ENCODE measurements at places on chromosomes 5 and 9.

- DNase-seq = no peak
These were observed 66.3 kb downstream of the RGMB start for GRCh38 chr5:98839469-98840383.

DNA sequence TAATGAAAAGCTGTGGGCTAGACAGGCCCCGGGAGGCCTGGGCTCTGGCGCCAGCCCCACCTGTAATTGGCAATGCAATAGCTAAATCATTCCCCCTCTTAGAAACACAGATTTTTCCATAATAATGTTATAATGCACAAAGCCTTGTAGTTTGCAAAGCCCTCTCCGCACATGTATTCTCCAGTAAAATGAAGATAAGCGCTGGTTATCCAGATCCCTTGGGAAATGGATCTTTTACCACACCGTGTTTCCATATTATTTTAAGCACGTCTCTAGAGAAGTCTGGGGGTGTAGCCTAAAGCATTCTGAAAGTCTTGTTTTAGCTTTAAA lies 1.1 kb upstream of the APBA1 start:
- no peak for DNase-seq

DNA sequence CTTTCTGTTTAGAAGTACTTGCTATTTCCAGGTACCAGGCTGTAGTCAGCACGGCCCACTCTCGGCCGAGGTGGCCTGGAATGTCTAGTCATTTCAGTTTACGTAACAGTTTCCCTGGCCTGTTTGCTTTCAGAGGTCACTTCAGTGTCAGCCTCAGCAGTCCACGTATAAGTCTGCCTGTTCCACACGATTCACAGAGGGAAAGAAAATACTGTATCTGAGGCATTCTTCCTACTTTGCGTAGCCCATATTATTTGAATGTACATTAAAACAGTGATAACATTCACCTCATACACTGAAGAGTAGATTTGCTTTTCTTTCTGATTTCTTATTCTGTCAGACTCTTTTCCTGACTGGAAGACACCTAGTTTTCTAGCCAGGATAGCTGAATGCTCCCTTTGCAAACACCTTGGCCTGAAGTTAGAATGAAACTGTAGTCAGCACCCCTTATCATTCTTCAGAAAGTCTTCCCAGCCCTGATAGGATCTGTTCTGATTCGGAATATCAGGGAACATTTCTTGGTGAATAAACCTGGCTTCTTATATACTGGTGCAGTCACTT lies 140.9 kb downstream of the AOPEP start:
- no peak for DNase-seq

DNA sequence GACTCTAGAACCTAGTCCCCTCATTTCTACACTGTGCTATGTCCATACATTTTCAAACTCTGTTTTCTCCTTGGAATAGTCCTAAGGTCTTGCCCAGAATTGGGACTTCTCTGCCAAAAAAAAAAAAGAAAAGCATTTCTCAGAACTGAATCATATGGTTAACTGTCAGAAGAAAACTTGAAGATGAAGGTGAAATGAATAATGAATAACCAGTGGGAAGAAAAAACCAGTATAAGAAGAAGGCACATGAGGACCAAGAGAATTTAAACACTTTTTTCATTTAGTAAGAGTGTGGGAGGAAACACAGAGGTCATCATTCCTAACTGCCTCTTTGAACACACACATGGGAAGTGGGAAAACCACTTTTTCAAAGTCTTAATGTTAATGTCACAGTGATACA lies 197.7 kb downstream of the PRELID2 start:
- DNase-seq = no peak

GRCh38 chr9:5015934-5016333 lies 30.9 kb downstream of the JAK2 start:
- no peak for DNase-seq

GRCh38 chr5:135238622-135239452 lies 160.2 kb downstream of the MACROH2A1 start:
- no peak for DNase-seq

- no peak for DNase-seq
These were observed 194.3 kb downstream of the PALM2AKAP2 start for GRCh38 chr9:109974143-109974917.

GRCh38 chr5:138635265-138635664 lies 60.1 kb upstream of the HSPA9 start:
- no peak for DNase-seq

GRCh38 chr9:13378154-13378553 lies 98.7 kb upstream of the MPDZ start:
- DNase-seq = no peak

DNA sequence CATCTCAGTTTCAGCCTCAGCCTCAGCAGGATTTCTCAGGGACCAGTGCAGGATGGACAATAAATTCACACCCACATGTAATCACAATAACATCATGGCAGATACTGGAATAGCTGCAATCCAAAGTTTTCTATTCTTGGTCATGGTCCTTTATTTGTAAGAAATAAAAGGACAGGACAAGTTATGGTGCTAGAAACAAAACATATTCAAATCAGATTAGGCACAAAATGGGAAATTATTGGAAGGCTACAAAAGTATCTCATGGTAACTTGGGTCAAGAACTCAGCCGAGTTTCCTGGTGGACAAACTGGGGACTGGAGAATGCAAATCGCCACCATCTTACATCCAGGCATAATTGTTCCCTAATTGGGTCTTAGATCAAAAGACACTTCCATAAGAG lies 1768.2 kb upstream of the WWC1 start:
- no peak for DNase-seq

- no peak for DNase-seq
These were observed 10.5 kb upstream of the AHRR start for GRCh38 chr5:310941-311434.

- no peak for DNase-seq
These were observed 306.7 kb upstream of the BRINP1 start for GRCh38 chr9:119675951-119676350.

DNA sequence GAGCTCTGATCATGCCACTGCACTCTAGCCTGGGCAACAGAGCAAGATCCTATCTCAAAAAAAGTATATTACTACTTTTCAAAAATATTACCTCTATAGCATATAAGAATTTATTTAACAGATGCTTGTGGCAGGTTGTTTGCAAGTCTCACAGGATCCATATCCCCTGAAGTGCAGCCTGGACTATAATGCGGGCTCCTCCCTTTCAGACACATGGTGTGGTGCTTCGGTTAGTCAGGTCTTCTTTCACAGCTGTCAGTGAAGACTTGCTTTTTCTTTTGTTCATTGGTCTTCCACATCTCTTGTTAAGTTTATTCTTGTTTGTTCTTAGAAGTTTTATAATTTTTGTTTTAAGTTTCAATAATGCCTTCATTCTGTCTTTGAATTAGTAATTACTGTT lies 9.4 kb upstream of the HRCT1 start:
- no peak for DNase-seq

GRCh38 chr9:14827805-14828204 lies 82.4 kb downstream of the FREM1 start:
- no peak for DNase-seq

DNA sequence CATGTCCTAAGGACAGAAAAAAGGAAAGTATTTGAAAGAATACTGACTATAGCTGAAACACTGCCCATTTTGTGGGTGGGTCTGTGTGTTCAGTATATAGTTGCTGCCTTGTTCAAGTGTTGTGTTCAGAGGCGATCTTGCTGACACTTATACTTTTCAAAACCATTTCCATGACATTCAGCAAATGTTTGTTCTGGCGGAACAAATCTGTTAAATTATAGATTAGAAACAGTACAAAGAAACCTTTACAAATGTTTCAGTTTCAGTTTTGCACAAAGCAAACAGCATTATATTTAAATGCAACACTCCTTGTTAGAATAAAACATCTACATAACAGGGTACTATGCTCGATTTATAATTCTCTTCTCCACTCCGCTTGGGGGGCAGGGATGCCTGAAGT lies 2276.3 kb downstream of the MAT2B start:
- no peak for DNase-seq

GRCh38 chr9:69023650-69024049 lies 9.7 kb upstream of the PRKACG start:
- no peak for DNase-seq

GRCh38 chr5:90015584-90016018 lies 394.0 kb downstream of the CETN3 start:
- no peak for DNase-seq

DNA sequence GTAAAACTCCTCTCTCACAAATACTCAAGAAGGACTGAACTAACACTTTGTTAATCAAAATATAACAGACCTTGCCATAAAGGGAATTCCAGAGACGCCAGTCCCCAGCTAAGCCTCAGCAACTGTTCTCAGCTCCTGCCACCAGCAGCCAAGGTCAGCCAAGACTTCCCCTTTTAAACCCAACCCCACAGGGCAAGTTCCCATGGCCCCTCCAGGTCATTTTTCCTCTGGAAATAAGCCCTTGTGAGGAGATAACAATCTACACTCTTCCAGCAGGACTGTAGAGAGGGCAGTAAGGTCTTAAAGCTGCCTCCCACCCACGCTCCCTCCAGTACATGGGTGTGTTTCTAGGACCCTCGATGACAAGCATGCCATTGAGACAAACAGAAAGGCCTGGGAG lies 78.3 kb downstream of the DPYSL3 start:
- no peak for DNase-seq

DNA sequence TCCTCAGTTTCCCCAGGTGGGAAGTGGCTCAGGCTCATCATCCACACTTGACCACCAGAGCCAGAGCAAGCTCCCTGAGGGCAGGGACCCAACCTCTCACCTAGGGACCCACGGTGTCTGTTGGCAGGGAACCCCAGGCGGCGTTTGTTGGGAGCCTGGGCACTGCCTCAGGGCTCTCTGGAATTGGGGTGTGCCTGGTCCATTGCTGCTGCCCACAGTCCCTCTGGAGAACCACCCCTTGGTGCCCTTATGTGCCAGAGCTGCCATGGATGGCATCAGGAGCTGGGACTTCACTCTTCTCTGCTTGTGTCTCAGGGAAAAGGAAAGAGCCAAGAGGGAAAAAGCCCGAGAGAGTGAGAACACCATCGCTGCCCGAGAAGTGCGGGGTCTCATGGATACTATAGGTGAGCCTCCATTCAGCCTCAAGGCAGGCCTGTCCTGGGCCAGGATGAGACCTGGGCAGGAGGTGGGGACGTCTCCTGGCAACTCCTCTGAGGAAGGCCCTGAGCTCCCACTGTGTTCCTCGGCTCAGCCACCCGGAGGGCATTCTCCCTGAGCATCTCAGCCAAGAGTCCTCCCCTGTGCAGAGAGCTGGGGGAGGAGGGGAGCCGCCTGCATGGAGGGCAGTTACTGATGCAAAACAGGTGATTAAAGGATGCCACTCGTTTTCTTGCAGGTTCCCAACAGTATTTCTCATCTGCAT lies 4.5 kb downstream of the CCDC180 start:
- DNase-seq = no peak

- DNase-seq = no peak
These were observed 622.2 kb downstream of the ANXA1 start for GRCh38 chr9:73773896-73774295.

GRCh38 chr5:96200641-96201040 lies 232.4 kb downstream of the PCSK1 start:
- DNase-seq = no peak

DNA sequence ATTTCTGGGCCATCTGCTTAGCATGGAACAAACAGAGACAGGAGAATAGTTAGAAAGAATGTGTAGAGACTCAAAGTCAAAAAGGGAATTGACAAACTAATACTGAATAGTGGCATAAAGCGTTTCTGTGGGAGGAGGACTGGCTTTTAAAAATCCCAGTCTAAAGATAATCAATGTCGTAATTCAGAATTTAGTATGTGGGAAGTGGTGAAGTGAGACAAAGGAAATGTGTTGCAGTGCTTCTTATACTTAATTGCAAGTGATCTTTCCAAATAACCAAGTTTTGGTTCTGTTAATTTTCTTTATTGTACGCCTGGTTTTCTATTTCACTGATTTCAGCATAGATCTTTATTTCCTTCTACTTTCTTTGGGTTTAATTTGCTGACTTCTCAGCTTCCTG lies 133.2 kb downstream of the ENTREP1 start:
- DNase-seq = no peak

GRCh38 chr5:40141896-40142295 lies 537.8 kb upstream of the PTGER4 start:
- DNase-seq = no peak

DNA sequence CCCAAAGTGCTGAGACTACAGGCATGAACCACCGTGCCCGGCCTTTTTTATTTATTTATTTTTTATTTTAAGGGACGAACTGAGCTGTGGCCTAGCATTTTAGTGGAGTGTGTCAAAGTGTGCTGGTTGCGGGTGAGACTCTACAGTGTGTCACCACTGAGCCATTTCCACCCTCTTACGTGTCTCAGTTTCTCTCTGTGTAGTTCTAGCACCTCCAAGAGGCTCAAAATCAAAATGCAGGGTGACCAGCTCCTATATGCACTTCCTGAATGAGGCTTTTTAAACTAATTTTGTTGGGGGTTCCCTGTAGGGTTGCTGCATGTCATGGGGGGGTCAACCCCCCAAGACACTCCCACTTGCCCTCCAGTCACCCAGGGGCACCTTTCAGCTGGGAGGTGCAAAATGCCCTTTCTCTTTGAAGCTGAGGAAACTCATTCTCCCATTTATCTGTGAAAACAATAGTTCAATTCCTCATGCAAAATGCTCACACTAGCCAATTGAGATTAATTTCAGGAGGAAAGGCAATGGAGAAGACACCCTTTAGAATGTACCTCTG lies 69.3 kb downstream of the COL15A1 start:
- DNase-seq = no peak

DNA sequence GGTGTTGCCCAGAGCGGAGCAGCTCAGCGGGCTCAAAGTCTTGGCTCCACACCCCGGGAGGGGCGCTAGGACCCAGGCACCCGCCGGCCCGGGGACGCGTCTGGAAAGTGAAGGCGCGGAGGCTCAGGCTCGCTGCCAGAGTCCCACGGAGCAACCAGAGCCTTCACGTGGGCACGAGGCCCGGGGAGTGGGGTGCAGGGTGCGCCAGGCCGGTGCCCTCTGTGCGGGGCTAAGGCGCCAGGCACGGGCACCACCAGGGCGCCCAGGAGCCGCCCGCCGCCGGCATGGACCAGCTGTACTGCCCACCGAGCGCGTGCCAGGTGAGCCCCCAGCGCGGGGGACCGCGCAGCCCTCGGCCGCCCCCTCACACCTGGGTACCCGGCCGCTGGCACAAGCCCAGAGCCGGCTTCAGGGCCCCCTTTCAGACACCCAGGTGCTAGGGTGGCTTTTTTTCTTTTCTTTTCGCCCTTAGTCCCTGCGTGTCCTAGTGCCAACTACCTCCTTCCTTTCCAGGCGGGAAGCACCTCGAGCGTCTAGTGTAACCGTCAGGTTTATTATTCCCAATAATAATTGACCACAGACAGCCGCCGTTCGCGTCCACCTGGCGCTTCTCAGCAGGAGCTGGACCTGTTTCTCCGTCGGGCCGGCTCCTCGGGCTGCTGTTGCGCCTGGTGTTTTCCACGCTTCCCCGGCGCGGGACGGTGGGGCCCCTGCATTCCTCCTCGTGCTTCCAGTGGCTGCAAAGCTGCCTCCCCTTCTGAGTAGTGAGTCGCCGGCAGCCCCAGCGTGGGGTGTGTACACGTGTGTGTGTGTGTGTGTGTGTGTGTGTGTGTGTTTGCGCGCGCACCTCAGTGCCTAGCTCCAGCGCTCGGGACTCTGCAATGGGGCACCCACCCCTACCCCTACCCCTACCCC lies 30.1 kb upstream of the PDE8B start:
- DNase-seq = no peak

- DNase-seq = no peak
These were observed 16.9 kb upstream of the NANS start for GRCh38 chr9:98039607-98040017.

GRCh38 chr9:107246259-107247254 lies 36.5 kb upstream of the RAD23B start:
- DNase-seq = no peak
